Epithelial cell of alveolus of lung (primary cell): ENCODE measurements at places on chromosomes 4 and X. TPM values are rescaled to one million over a fixed set of nuclear protein-coding genes. Genes with fewer than 3 reads are reported as not detected.

SULT1E1 gene
- total RNA-seq = 13.6 and 23.7 TPM in 2 replicates

PLXNA3 gene
- 7.2 and 14.2 TPM in 2 replicates for total RNA-seq

ITM2A gene
- 0.32 and 0.91 TPM in 2 replicates for total RNA-seq

RTL9 gene
- total RNA-seq = under 0.01 and 0.39 TPM in 2 replicates

TREX2 gene
- total RNA-seq = 0.13 TPM in 1 of 2 replicates, not detected in the other

GAGE2A gene
- not detected in 2 replicates for total RNA-seq

AADAT gene
- total RNA-seq = 7.5 TPM in 2 replicates

MAGEC1 gene
- total RNA-seq = not detected in 2 replicates

SLC4A4 gene
- 2.8 and 32.1 TPM in 2 replicates for total RNA-seq

UVSSA gene
- total RNA-seq = 6.5 and 9.4 TPM in 2 replicates

ETDA gene
- total RNA-seq = not detected in 2 replicates

GPRIN3 gene
- 0.65 and 1.7 TPM in 2 replicates for total RNA-seq

KLHL5 gene
- total RNA-seq = 75.4 and 163 TPM in 2 replicates

CSAG1 gene
- total RNA-seq = not detected in 2 replicates

MAGEA3 gene
- total RNA-seq = not detected in 2 replicates

HAUS3 gene
- 9.1 and 27.4 TPM in 2 replicates for total RNA-seq

RHOXF2B gene
- total RNA-seq = not detected in 2 replicates

DCAF8L1 gene
- total RNA-seq = not detected in 2 replicates

SPCS3 gene
- total RNA-seq = 69.1 and 99.2 TPM in 2 replicates

SLC25A5 gene
- total RNA-seq = 354 and 544 TPM in 2 replicates

FAM50A gene
- 40.3 and 53.5 TPM in 2 replicates for total RNA-seq

SOD3 gene
- 2.7 and 4.2 TPM in 2 replicates for total RNA-seq

AREG gene
- 129 and 894 TPM in 2 replicates for total RNA-seq

CXCL13 gene
- not detected in 2 replicates for total RNA-seq

WDR17 gene
- total RNA-seq = 0.52 and 0.64 TPM in 2 replicates

CENPC gene
- 5.4 and 12.8 TPM in 2 replicates for total RNA-seq

FAM53A gene
- total RNA-seq = 1.6 and 2.7 TPM in 2 replicates

UGT8 gene
- 0.39 TPM in 1 of 2 replicates, not detected in the other for total RNA-seq

MAGEA1 gene
- not detected in 2 replicates for total RNA-seq

NEIL3 gene
- total RNA-seq = 8.4 and 9.9 TPM in 2 replicates

KLHL15 gene
- total RNA-seq = 4.3 and 9.5 TPM in 2 replicates

JADE1 gene
- total RNA-seq = 26.1 and 33.3 TPM in 2 replicates

YTHDC1 gene
- 20.8 and 49.0 TPM in 2 replicates for total RNA-seq

SPATA4 gene
- 0.13 TPM in 1 of 2 replicates, not detected in the other for total RNA-seq

GPR34 gene
- not detected in 2 replicates for total RNA-seq

DMD gene
- 4.2 and 8.9 TPM in 2 replicates for total RNA-seq

FTHL17 gene
- total RNA-seq = not detected in 2 replicates

GPRASP2 gene
- 11.5 and 13.4 TPM in 2 replicates for total RNA-seq

IQCM gene
- not detected in 2 replicates for total RNA-seq

ADH7 gene
- not detected in 2 replicates for total RNA-seq

TMEM185A gene
- total RNA-seq = 10.3 and 21.6 TPM in 2 replicates

KCNIP4 gene
- total RNA-seq = under 0.01 TPM in 1 of 2 replicates, not detected in the other

ARX gene
- total RNA-seq = not detected in 2 replicates

CBLL2 gene
- total RNA-seq = not detected in 2 replicates

SLC9B2 gene
- 9.8 and 10.3 TPM in 2 replicates for total RNA-seq

LEF1 gene
- 12.9 and 29.2 TPM in 2 replicates for total RNA-seq

CLDN34 gene
- total RNA-seq = 0.13 TPM in 1 of 2 replicates, not detected in the other

VEGFD gene
- not detected in 2 replicates for total RNA-seq

CCNB3 gene
- total RNA-seq = 0.13 and 0.24 TPM in 2 replicates

GLA gene
- total RNA-seq = 22.1 and 30.4 TPM in 2 replicates

SUPT20HL1 gene
- not detected in 2 replicates for total RNA-seq

SPANXB1 gene
- total RNA-seq = not detected in 2 replicates
